Activated naive CD8-positive, alpha-beta T cell treated with anti-CD3 and anti-CD28 coated beads for 36 hours (primary cell): ENCODE measurements at places on chromosomes 5 and 9. TPM values are rescaled to one million over a fixed set of nuclear protein-coding genes. Genes with fewer than 3 reads are reported as not detected.

Gene MEIKIN
- not detected for total RNA-seq

- peak; percentile 46 for DNase-seq
- peak overlapping the region; percentile 83 for H3K4me3 ChIP-seq
- H3K4me1 ChIP-seq: peaks cover 6% of the 10 kb centered on the region
- H3K36me3 ChIP-seq: peaks cover 11% of the 10 kb centered on the region
- H3K27me3 ChIP-seq: no peaks in the 10 kb centered on the region
- H3K27ac ChIP-seq: peak overlapping the region; percentile 84
Observed at GRCh38 chr9:137113385-137114159, 961 bp downstream of the DPP7 start.

GRCh38 chr9:120659209-120659608, 55.1 kb downstream of the MEGF9 start:
- no peaks in the 10 kb centered on the region for H3K27me3 ChIP-seq
- H3K4me3 ChIP-seq: no peak overlapping the region
- H3K27ac ChIP-seq: no peak overlapping the region
- peaks cover 12% of the 10 kb centered on the region for H3K4me1 ChIP-seq
- no peak for DNase-seq
- H3K36me3 ChIP-seq: no peaks in the 10 kb centered on the region

DNA sequence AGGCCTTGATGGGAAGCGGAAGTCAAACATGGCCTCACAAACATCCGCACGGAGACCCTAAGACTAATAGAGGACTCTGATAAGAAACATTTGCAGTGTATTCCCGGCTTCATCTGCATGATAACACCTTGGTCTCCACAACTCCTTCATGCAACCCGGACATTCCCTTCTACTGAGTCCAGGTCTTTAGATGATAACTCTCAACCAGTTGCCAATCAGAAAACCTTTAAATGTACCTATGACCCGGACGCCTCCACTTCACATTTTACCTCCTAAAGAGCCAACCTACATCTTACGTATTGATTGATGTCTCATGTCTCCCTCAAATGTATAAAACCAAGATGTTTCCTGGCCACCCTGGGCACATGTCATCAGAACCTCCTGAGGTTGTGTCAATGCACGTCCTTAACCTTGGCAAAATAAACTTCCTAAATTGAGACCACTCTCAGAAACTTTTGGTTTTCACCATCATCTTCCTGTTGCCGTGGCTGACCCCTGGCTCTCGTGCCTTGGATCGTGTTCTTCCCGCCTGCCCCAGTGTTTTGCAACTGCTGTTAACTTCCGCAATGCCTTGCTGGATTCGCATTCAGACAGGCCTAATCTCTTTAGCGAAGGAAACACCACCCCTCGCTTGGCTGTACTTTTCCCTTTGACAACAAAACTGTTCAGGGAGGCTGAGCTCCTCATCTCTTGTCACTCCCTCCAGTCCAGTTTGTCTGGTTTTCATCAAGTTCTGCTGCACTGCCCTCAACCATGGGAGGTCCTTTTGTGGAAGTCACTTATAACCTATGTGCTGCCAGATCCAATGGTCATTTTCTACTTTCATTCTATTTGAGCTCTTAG, 1.1 kb upstream of the DAP start:
- H3K27me3 ChIP-seq: no peaks in the 10 kb centered on the region
- DNase-seq: no peak
- H3K27ac ChIP-seq: peak overlapping the region; percentile 81

- H3K4me1 ChIP-seq: peaks cover 8% of the 10 kb centered on the region
- H3K27me3 ChIP-seq: peaks cover 60% of the 10 kb centered on the region
- peak; percentile 47 for DNase-seq
- H3K27ac ChIP-seq: peak overlapping the region; percentile 77
Observed at GRCh38 chr9:130448035-130448624, 3.4 kb downstream of the ASS1 start.

DNA sequence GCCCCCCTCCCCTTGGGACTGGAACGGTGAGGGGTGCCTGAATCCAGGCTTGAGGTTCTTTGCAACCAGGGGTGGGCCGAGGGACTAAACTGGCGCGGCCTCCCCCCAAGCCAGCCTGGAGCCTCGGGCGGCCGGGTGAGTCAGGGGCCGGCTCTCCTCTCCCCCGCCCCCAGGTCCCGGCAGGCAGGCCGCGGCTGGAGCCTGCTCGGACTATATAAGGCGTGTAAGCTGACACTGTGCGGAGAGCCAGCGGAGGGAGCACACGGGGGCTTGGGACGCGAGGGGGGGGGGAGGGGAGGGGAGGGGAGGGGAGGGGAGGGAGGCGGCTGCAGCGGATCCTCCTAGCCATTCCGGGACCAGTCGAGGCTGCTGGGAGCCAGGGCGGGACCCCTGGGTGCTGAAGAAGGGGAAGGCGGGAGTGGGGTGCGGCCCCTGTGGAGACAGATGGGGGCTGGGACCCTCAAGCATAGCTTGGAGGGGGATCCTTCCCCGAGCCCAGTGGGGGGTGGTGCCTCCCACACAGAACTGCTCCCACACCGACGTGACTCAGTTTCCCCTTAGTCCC, 595 bp downstream of the PDLIM7 start:
- H3K4me1 ChIP-seq: peaks cover 26% of the 10 kb centered on the region
- H3K4me3 ChIP-seq: peak overlapping the region; percentile 79
- peaks cover 2% of the 10 kb centered on the region for H3K36me3 ChIP-seq
- H3K27ac ChIP-seq: no peak overlapping the region

GRCh38 chr9:97852001-97852398, 1.0 kb upstream of the FOXE1 start:
- H3K36me3 ChIP-seq: no peaks in the 10 kb centered on the region
- H3K27me3 ChIP-seq: peaks cover 90% of the 10 kb centered on the region
- no peak for DNase-seq
- H3K4me3 ChIP-seq: no peak overlapping the region
- H3K4me1 ChIP-seq: peaks cover 21% of the 10 kb centered on the region
- H3K27ac ChIP-seq: no peak overlapping the region
